ENCODE measurements at places on chromosomes 2 and 18. TPM values are rescaled to one million over a fixed set of nuclear protein-coding genes. Genes with fewer than 3 reads are reported as not detected.

- DNase-seq = no peak
- H3K4me3 ChIP-seq = no peak overlapping the region
- H3K27ac ChIP-seq = no peak overlapping the region
- H3K27me3 ChIP-seq = peaks cover 11% of the 10 kb centered on the region
Observed at GRCh38 chr2:236045251-236046235, 122.6 kb downstream of the GBX2 start.

Gene EML4
- total RNA-seq = 65.9 TPM

DNA sequence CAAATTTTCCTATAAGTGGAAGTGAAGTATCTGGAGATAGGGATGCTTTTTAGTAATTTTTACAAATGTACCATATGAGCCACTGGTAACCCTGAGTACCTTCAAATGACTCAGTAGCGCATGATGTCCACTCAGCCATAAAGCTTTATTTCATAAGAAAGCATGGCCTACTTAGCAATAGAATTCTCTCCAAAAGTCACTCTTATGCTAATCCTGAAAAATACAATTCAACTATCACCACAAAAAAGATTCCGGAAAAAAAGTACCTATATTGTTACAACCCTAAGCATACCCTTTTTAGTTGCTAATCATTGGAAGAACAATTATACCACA lies 732.2 kb downstream of the SOCS6 start:
- no peak overlapping the region for H3K4me3 ChIP-seq
- peaks cover 2% of the 10 kb centered on the region for H3K4me1 ChIP-seq
- no peaks in the 10 kb centered on the region for H3K27me3 ChIP-seq
- no peak for DNase-seq
- no peak overlapping the region for H3K27ac ChIP-seq

DNA sequence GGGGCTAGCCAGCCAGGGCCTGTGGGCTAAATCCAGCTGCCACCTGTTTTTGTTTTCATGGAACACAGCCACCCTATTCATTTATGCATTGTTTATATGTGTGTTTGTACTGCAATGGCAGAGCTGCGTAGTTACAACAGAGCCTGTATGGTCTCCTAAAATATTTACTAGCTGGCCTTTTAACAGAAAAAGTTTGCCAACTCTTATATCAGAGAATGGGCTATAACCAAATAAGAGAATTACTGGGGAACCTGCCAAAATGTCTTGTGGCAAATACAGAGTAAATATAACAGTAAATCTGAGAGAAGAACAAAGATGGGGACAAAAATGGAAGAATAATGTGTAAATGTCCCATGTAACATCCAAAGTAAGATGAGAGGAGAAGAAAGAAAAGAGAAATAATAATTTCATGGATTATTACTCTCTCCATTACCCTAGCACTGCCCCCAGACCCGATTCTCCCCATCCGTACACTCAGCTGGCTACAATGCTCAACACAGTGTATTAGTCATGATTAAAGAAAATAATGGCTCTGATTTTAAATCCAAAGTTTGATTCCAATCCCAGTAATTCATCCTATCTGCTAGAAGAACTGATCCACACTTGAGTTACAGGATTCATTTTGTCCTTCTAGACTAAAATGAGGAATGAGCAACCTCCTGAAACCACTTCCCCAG lies 249.3 kb downstream of the LRATD1 start:
- no peak overlapping the region for H3K27ac ChIP-seq
- DNase-seq = no peak
- no peak overlapping the region for H3K4me3 ChIP-seq

Gene CNGA3
- total RNA-seq = not detected

GRCh38 chr2:19674051-19675002 lies 227.5 kb downstream of the TTC32 start:
- no peak for DNase-seq
- no peak overlapping the region for H3K4me3 ChIP-seq
- H3K27ac ChIP-seq = no peak overlapping the region
- H3K36me3 ChIP-seq = no peaks in the 10 kb centered on the region

- no peaks in the 10 kb centered on the region for H3K36me3 ChIP-seq
- H3K27ac ChIP-seq = no peak overlapping the region
- no peak overlapping the region for H3K4me3 ChIP-seq
- no peaks in the 10 kb centered on the region for H3K4me1 ChIP-seq
- DNase-seq = no peak
Observed at GRCh38 chr2:55384786-55385185, 34.9 kb downstream of the CCDC88A start.

Gene ASB18
- total RNA-seq = not detected

GRCh38 chr2:110867078-110867477 lies 134.7 kb downstream of the ACOXL start:
- no peak for DNase-seq
- H3K4me3 ChIP-seq = no peak overlapping the region
- H3K4me1 ChIP-seq = peaks cover 32% of the 10 kb centered on the region
- no peaks in the 10 kb centered on the region for H3K36me3 ChIP-seq
- peaks cover 42% of the 10 kb centered on the region for H3K27me3 ChIP-seq

- H3K4me1 ChIP-seq = peaks cover 49% of the 10 kb centered on the region
- H3K27ac ChIP-seq = no peak overlapping the region
- no peaks in the 10 kb centered on the region for H3K27me3 ChIP-seq
- H3K4me3 ChIP-seq = no peak overlapping the region
Observed at GRCh38 chr2:130377491-130377890, 21.6 kb downstream of the PTPN18 start.

Gene ATP6V1B1
- total RNA-seq = not detected

Gene MSTN
- total RNA-seq = not detected
